ENCODE measurements at places on chromosomes 11 and 22.
A peak's percentile ranks its signal among the peaks of the same experiment; 100 is the strongest.

GRCh38 chr22:44441401-44442185 lies 56.4 kb downstream of the RTL6 start:
- no peak for DNase-seq

- no peak for DNase-seq
Observed at GRCh38 chr11:41920374-41920773, 460.9 kb upstream of the LRRC4C start.

- DNase-seq: no peak
Observed at GRCh38 chr11:32118025-32118974, 27.4 kb downstream of the RCN1 start.

- no peak for DNase-seq
Observed at GRCh38 chr22:20060700-20061480, 19.2 kb upstream of the DGCR8 start.

GRCh38 chr22:48940266-48941032 lies 887.2 kb downstream of the BRD1 start:
- no peak for DNase-seq

DNA sequence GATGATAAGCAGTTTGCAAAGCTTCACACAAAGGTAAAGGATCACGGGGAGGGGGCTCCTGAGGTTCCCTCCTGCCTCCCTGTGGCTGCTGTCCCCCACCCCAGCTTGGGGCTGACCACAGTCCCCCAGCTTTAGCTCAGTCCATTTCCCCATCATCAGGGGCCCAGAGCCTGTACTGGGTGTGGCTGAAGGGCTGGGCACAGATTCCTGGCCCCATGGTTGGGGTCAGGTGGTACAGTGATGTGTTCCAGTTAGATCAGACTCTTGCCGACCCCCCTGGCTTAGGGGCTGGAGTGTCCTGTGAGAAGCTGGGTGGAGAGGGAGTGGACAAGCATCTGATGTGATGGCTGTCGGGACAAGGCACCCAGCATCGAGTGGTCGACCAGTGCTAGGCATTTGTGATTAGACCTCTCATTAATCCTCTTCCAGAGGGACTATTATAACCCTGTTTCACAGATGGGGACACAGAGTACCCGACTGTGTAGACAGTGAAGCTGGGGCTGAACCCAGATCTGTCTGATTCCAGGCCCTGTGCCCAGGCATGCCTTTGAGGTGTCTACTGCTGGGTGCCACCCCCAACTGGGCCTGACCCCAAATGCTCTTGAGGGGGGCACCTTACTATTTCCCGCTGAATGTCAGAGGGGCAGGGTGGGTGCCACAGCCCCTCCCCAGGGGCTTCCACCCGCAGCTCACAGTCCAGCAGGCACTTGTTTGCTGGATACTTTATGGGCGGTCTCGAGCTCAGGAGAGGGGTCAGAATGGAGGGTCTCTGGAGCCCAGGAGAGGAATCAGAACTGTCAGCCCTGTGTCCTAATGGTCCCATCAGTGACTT lies 4.3 kb downstream of the SHANK3 start:
- no peak for DNase-seq

DNA sequence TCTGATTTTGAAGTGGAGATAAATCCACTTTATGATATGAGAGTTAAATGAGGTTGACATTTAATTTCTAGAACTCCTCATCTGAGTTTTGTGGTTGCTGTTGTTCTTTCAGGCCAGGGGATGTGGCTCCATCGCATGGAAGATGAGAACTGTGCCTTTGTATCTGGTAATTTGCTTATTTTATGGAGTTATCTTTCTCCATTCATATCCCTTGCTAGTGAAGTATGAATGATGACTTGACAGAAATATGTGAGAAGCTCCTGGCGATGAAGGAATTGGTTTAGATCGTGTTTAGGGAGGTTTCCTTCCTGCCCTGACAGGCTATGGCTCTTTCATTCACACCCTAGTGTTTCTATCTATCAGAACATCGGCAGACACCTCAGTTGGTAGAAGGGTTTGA lies 393.7 kb downstream of the ETS1 start:
- DNase-seq: no peak

GRCh38 chr11:1573077-1573902 lies 1.2 kb upstream of the DUSP8 start:
- DNase-seq: peak; percentile 38

- DNase-seq: no peak
Observed at GRCh38 chr22:19887256-19887985, 32.7 kb upstream of the GNB1L start.

DNA sequence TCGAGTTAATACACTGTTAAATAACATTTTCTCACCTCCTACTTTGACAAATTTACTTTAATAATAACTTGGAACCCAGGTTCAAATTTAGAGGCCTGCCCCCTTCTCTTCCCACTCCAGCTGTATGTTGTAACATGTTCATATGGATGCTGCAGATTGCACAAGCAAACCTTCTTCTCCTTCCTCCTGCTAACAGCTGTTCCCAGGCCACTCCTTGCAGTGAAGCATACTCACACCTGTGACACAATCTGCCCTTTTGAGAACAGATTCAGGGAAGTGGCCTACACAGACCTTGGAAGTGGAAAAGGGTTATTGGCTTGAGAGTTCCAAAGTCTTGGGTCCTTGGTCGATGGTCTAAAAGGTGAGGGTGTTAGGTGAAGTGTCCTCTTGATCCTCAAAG lies 131.9 kb downstream of the TEAD1 start:
- DNase-seq: no peak

DNA sequence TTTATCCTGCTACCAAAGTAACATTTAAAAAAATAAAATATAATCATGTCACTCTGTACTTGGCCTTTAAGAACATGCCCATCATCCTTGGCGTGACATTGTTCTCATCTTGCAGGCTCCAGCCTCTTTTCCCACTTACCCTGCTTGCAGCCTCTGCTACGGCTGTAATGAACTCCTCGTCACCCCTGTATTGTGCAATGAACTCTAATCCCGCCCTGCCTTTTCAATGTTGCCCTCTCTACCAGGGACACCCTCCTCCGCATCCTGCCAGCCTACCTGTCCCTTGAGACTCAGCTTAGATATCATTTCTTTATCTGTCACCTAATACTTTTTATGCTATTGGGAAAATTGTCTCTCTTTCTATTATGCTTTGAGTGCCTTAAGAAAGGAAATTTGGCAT lies 12.6 kb upstream of the MMP20 start:
- DNase-seq: no peak

DNA sequence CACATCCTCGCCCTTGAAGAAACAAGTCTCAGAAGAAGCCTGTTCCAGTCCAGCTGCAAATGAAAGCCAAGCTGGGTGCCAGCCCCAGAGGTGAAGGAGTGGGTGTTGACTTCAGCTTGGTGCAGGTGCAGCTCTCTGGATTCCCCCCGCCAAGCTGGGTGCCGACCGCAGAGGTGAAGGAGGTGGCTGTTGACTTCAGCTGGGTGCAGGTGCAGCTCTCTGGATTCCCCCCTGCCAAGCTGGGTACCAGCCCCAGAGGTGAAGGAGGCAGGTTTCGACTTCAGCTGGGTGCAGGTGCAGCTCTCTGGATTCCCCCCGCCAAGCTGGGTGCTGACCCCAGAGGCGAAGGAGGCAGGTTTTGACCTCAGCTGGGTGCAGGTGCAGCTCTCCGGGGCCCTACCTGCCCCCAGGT lies 1234.0 kb downstream of the TBC1D22A start:
- DNase-seq: no peak
